ENCODE measurements at places on chromosomes 4 and X. TPM values are rescaled to one million over a fixed set of nuclear protein-coding genes. Genes with fewer than 3 reads are reported as not detected.

- no peak for DNase-seq
These were observed 47.3 kb upstream of the NSG1 start for GRCh38 chr4:4339504-4340085.

GRCh38 chr4:89299153-89299791 is 8.3 kb downstream of the GPRIN3 start:
- no peak for DNase-seq

SHROOM3 gene
- total RNA-seq, result 9.8 TPM

PDCL2 gene
- total RNA-seq, result not detected

GRCh38 chrX:132426695-132427281 is 62.0 kb downstream of the MBNL3 start:
- no peak for DNase-seq

- DNase-seq, result no peak
These were observed 75.7 kb upstream of the ARHGAP24 start for GRCh38 chr4:85399270-85399669.

DNA sequence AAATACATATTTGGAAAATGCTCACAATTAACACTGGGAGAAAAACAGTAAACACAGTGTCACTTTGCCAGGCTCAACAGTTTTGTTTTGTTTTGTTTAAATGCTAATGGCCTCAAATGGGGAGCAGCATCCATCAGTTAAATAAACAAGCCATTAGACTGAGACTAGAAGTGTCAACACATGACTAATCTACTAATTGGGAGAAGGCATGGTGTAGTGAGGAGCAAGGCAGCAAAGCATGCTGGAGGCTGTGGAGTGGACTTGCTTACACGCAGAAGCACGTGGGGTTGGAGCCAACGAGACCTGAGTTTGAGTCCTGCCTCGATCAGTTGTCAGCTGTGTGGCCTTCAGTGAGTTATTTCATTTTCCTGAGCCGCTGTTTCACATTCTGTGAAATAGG is 29.0 kb downstream of the UTP14A start:
- DNase-seq, result no peak

Measured in osteoblast (primary cell).